Anterior cingulate cortex (tissue), 58 donors: ENCODE measurements at places on chromosomes 6 and 20.

DNA sequence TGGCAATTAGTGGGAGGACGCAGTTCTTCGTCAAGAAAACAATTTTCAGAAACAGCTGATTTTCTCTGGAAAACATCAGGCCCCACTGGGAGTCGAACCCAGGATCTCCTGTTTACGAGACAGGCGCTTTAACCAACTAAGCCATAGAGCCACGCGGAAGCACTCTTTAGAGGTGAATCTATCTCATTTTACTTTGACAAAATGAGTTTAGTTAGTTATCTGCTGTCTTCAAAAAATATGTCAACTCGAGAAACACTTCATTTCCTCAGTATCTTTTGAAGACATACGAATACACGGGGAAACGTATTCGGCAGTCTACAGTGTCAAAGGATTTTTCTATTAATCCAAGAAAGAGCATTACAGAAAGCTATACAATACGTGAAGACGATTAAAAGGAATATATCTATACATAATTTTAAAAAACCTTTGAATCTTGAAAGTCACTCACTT, 26.7 kb downstream of the GPX6 start:
- DNase-seq, result no peak

GRCh38 chr6:55388211-55388610, 60.9 kb downstream of the GFRAL start:
- no peak for DNase-seq

GRCh38 chr6:14231071-14231483, 113.5 kb downstream of the CD83 start:
- DNase-seq, result no peak

GRCh38 chr6:83958241-83958685, 75.3 kb upstream of the MRAP2 start:
- no peak for DNase-seq

GRCh38 chr6:2042956-2043648, 202.3 kb downstream of the GMDS start:
- DNase-seq, result no peak

DNA sequence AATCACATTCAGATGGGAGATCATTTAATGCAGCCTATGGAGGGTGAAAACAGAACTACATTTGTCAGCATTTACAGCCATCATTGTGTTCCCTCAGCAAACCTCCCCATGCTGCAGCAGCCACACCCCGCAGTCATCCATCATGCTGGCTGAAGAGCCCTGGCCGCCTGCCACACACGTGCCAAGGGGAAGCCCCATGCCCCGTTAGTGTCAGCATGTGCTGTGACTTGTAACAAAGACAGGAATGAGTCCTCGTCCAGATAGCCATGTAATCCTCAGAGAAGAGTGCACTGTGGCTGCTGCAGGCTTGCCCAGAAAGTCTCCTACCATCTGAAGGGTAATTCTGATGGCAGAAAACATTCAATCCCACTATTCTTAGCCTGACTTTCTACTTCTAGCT, 1097.8 kb downstream of the KIF16B start:
- no peak for DNase-seq

DNA sequence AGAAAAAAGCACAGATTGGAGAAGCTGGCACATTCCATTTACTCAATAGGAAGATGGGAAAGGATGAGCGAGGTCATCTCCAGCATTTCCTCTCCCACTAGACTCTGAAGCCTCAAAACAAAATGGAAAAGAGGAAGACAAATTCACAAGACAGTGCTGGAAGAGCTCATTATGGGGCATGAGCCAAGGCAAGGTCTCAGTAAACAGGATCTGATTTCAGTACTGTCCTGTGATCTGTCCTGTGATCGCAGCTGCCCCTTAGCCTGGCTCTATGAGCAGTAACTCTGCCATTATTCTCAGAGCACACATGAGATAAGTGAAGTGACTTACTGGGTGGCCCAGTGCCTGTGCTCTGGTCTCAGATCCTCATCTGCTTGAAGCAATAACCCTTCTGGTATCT, 68.1 kb upstream of the SLC4A11 start:
- no peak for DNase-seq

DNA sequence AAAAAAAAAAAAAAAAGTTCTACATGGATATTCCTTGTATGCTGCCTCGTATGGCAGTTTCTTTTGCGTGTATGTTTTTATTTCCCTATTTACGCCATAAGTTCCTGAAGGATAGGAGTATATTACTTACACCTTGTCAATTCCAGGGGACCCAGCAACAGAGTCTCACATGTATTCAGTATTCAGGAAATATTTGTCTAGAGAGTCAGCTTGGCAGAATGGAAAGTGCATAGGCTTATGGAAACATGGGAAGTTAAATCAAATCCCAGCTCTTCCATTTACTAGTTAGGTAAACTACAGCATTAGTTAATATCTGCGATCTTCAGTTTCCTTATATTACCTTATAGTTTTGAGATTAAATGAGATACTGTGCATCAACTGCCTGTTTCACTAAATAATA, 51.1 kb upstream of the SLC22A16 start:
- DNase-seq, result no peak

DNA sequence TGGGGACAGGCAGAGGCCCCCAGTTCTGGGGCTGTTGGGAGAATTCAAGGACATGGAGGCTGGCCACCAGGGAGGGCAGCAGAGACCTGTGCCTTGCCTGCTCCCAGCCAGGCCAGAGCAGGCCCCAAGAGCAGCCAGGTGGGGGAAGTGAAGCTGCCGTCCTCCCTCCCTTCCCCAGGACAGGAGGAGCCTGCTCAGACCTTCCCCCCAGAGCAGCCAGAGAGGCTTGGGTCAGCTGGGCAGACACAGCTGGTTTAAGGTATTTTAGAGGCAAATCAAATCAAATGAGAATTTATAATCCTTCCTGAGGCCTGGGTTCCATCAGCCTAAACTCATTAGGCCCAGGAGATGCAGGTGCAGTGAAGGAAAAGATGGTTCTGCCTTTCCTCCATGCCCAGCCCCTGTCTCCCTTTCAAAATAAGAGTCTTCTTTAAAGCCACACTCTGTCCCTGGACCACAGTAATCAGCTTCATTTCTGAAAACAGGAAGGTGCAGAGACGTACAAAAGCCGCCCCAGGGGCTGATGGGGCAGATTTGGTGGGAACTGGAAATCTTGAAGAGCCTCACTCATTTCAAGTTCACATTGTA, 21.7 kb downstream of the BMP7 start:
- no peak for DNase-seq

DNA sequence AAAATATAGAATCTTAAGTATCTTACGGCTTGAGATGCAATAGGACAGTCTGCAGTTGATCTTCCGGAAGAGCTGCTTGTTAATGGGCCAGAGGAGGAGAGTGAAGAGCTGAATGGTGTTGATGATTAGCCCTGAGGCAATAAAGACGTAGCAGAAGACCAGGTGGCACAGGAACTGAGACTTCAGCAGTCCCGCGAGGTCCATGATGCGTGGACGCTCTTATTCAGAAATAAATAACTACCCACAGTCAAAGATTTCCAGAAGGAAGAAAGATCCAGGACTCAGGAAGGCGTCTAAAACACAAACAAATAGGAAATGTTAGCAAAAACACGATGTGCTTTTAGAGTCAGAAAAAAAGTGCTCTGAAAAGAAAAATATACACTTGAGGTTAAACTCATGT, 41.9 kb downstream of the AGPAT4 start:
- DNase-seq, result no peak

- no peak for DNase-seq
Measured at GRCh38 chr6:67248077-67248476, 1387.0 kb upstream of the ADGRB3 start.

- DNase-seq, result no peak
Measured at GRCh38 chr6:3409699-3410384, 47.0 kb downstream of the SLC22A23 start.

DNA sequence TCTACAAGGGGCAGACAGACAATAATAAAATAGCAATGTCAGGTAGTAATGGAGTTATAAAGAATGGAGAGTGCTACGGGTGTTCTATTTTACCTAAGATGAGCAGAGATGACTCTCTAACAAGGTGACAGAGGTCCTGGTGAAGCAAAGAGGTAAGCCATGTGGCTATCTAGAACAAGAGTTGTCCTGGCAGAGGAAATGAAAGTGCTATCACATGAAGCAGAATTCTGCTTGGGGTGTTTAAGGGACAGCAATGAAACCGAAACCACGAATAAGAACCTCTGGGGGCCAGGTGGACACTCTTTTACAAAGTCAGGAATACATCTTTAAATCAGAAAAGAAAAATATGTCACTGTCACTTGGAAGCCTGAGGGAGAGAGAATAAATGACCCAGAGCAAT, 37.9 kb upstream of the IRAK1BP1 start:
- no peak for DNase-seq

DNA sequence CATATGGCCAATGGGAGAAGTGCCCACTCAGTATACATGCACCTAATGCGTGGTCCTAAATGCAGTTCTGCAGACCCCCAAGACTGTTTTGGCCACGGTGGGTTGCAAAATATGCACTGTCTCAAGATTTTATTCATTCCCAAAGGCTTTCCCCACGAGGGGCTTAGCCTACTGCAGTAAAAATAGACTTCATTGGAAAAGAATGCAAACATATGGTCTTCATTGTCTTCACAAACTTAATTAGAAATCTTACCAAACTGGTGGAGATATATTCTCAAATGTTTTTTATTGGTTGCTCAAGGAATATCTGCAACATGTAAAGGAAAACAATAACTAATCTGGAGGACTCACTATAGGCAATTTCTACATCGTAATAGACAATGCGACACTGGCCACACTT, 31.6 kb upstream of the PRL start:
- no peak for DNase-seq

DNA sequence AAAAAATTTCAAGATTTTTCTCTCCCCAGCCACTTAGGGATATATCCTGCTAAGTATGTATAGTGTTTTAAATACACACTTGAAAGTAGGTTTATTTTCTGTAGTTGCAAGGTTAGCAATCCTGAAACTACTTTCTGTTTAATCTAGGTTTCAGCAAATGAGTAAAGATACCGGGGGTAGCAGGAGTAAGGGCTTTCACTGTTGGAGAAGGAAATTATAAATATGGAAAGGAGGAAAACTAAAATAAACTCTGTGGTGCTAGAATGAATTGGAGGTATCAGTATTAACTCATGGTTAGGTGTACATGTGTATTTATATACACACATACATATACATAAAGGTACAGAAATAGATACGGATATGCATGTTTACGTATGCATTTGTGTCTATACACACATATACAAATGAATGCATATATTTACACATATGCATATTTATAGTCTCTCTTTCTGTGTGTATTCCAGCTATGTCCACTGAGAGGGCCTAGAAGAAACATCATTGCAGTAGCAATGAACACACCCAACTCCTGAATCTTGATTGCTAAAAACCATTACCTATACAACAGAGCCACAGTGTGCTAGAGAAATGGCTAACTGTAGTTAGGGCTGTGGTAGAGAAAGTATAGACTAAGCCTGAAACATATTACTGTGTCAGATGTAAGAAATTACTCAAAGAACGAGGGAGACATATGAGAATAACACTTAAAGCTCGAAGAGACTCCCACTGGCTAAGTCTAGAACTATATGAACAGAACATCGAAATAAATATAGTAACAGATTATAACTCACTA, 95.9 kb upstream of the EMILIN3 start:
- no peak for DNase-seq

DNA sequence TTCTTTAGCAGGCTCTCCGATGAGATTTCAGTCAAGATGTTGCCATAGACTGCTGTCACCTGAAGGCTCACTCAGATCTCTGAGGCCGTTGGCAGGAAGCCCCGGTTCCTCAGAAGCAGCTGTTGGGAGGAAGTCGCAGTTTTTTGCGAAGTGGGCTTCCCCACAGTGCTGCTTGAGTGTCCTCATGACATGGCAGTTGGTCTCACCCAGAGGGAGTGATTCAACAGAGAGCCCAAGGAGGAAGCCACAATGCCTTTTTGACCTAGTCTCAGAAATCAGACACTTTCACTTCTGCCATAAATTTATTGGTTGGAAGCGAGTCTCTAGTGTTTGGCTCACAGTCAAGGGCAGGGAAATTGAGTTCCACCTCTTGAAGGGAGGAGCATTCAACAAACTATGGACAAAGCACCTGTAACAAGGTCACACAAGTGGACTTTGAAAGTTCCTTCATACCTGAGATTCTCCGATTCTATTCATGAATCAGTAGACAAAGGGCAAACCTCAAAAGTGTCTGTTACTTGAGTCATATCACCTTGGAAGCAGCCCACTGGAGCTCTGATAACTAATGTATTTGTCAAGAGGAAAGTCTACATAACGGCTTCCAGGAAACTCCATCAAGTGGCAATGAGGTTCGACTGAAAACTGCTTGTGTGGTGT, 208.3 kb downstream of the TASP1 start:
- no peak for DNase-seq

DNA sequence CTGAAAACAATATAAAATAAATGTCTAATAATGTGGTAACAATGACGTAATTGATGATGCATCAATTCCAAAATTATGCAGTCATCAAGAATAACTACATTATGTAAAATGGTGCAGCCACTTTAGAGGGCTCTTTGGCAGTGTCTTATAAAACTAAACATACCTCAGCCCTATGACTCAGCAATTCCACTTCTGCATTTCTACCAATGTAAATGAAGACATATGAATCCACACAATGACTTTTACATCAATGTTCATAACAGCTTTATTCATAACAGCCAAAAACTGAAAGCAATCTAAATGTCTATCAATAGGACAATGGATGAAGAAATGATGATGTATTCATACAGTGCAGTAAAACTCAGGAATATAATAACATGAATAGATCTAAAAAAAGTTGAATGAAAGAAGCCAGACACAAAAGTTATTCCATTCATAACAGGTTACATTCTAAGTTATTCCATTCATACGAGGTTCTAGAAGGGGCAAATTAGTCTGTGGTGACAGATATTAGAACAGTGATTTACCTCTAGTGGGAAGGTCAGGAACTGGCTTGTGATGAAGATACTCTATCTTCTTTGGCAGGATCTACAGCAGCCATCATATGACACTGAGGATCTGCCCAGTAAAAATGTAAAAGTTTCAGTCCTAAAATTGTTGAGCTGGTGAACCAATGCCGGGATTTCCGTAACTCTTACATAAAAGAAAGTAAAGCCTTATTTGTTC, 396.1 kb downstream of the PLCB1 start:
- no peak for DNase-seq

DNA sequence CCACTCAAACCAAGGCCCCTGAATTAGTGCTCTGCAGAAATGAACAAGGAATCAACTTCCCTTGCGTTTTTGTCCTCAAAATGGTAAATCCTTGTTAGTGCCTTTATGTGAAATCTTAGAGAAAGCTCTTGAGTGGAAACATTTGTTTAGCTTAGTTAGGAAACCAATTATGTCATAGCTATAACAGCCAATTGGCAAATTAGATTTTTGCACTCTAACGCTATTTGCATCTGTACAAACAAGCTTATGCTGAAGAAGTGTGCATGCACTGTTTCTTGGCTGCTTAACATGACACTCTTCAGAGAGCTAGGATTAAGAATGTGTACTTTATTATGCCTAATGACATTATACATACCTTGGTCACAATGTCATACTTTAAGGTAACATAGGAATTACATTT, 622.6 kb upstream of the SLC35B3 start:
- DNase-seq, result no peak
